ENCODE measurements at places on chromosomes 5 and 9.

DNA sequence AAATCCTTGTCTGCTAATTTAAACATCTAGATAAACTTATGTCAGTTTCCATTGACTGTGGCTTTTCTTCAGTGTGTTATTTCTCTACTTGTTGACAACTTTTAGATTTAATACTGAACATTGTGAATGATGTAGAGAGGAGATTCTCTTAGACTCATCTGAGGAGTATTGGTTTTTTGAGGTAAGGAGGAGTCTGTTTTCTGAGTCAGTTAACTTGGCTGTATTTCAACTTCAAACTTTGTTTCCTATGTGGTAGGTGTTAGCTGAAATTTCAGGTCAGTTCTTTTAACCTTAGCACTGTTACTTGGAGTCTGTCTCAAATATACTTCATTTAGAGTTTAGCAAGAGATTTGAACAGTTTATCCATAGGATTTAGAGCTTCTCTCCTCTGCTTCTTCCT is 67.9 kb downstream of the XRCC4 start:
- DNase-seq: no peak

DNA sequence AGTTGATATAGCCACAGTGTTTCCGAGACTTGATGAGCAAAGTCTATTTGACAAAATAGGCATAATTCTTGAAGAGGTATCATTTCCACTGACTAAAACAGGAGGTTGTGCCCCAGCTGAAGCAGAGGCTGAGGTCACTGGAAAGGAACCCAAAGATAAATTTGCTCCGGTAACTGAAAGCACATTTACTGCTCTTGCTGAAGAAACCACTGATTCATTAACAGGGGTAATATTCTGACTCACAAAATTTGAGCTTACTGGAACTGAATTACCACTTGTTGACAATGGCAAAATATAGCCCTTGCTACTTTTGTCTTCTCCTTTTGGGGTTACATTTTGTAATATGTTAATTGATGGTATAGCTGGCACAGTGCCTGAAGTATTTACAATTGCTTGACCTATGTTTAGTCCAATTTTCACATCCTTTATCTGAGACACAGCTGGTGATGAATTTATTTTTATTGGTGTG is 30.2 kb downstream of the MLANA start:
- no peak for DNase-seq

GRCh38 chr5:51378448-51379330 is 4.6 kb upstream of the ISL1 start:
- no peak for DNase-seq

DNA sequence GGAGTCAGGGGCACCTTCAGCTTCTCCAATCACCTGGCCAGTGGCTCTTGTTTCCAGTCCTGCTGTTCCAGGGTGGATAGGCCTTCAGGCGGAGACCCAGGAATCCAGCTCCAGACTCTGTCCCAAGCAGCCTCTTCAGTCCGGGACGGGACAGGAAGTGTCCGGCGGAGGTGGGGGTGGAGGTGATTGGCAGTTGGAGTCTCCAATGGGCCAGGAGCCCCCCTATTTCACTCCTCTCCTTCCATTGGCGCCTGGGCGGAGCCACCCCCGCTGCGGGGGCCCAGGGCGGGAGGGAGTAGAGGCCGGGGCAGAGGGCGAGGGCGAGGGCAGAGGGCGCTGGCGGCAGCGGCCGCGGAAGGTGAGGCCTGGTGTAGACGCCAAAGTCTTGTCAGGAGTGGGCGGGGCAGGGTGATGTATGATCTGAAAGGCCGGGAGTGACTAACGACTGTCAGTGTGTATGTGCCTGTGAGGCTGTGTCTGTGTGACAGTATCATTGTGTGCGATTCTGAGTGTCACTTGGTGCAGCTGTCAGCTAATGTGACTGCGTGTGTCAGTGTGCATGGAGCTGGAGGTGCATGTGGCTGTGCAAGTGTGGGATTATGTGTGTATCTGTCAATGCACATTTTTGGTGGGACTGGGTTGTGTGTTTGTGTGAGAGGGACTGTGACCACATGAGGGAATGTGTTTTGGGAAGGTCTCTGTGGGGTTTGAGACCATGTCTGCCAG is at the start of gene IL11RA:
Gene IL11RA (plus strand): TSS at position 310 of the 726 bp plus-strand sequence. CDS start 3,033 bp downstream, outside the sequence.
- no peak for DNase-seq

GRCh38 chr5:109981979-109982378 is 292.3 kb downstream of the MAN2A1 start:
- no peak for DNase-seq

GRCh38 chr5:38776149-38776896 is 69.5 kb upstream of the OSMR start:
- DNase-seq: no peak

GRCh38 chr9:129879103-129879699 is 43.9 kb downstream of the USP20 start:
- no peak for DNase-seq

GRCh38 chr5:109533751-109534272 is 124.0 kb upstream of the PJA2 start:
- no peak for DNase-seq

DNA sequence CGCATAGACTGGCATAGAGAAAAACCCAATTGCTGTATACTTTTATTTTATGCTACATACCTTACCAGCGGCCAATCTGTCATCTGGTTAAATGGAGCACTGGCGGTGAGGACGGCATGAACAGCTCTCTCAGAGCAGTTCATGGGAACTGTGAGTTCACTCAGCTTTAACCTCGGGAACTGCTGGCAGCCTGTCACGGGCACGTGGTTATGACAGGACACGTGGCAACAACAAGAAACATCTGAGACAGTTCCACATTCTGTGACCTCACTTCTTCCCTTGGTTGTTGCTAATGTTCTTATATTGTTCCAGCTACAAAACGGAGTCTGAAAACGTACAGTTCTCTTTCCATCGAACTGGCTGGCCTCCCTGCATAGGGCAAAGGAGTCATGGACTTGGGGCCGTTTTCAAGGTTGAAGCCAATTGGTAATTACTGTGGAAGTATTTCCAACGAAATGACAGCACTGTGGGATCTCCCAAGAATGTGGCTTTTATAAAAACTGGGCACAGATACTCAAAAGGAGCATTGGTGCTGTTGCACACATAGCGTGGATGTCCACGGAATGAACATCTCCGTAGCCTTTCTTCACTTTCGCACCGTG is 246.3 kb upstream of the DAP start:
- DNase-seq: no peak

- DNase-seq: no peak
Measured at GRCh38 chr5:95615164-95615467, 4.8 kb upstream of the GPR150 start.

DNA sequence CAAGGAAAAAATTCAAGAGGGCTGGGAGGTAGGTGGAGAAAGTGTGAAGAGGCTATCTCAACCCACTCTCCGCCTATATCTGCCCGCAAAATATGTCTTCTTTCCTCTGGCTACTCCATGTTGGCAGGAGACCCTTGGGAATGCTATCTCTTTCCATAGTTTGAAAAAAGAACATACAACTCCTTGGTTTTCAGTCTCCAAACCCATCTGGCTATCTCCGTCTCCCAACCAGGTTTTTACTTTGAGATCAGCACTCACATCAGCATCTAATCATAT is 109.9 kb upstream of the IFNE start:
- no peak for DNase-seq

DNA sequence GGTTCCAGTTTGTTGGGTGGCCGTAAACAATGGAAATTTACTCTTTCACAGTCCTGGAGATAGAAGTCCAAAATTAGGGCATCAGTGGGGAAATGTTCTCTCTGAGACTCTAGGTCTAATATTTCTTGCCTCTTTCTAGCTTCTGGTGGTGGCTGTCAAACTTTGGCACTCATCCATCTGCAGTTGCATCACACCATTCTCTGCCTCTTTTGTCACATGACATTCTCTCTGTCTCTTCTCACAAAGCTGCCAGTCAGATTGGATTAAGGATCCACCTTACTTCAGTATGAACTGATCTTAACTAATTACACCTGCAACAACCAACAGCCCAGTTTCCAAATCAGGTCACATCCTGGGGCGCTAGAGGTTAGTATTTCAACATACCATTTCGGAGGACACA is 222.9 kb upstream of the FTMT start:
- no peak for DNase-seq

GRCh38 chr9:110777196-110777875 is 108.7 kb downstream of the MUSK start:
- DNase-seq: no peak

DNA sequence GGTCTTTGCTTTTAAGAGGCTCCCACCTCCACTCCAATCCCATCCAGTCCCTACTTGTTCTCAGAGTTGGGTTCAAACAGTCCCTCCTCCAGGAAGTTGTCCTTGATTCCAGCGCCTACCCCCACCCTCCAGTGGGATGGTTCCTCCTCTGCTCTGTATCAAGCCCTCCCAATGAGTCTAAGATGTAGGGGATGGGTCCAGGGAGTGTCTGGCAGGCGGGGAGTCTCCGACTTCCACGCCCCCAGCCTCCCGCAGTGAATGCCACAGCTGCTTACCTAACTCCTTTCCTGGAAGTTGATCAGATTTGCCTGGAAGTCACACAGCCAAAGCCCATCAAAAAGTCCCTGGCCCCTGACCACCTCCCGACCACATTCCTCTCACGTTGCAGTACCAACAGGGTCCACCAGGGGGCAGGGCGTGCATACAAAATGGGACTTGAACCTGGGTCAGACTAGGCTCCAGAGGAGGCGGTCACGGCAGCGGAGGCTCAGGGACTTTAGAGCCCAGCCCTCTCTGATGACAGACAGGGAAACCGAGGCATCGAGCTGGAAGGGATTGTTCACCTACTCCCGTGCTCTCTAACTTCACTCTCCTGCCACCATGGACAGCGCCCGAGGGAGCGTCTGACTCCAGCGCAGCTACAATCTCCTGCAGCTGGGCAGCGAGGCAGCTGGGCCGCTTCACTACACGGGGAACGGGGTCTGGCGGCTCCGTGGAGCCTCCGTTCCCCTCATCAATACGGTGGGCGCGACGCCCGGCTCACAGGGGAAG is 25.0 kb upstream of the TDRD7 start:
- DNase-seq: peak; percentile 58

DNA sequence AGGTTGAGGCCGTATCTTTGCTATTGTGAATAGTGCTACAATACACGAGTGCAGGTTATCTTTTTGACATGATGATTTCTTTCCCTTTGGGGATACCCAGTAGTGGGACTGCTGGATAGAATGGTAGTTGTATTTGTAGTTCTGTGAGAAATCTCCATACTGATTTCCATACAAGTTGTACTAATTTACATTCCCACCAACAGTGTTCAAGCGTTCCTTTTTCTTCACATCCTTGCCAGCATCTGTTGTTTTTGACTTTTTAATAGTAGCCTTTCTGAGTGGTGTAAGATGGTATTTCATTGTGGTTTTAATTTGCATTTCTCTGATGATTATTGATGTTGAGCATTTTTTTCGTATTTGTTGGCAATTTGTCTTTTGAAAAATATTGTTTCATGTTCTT is 41.4 kb downstream of the CNOT6 start:
- no peak for DNase-seq

DNA sequence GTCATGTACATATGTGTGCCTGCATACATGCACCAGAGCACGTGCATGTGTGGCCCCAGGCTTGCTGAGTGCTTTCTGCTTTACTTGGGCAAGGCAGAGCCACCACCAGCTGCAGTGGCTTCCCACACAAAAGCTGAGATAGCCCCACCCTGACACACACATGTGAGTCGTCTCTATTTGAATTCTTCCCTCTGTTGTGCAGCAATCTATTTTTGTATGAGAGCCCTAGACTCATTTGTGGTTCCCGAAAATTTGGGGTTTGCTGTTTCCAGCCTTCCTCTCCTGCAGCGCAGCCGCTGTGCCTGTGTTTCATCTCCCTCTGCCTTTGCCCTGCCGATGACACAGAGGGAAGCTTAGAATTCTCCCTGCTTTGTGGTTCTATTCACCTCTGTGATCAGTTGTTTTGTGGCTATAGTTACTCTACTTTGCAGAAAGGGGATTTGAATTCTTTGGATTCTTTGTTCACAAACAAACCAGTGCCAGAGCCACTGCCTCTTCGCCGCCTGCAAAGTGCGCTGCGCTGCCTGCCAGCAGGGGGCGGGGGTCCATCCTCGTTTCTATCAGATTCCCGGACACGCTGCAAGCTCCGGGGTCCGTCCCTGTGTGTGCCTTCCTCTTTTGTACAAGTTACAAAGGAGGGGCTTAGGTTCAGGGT is 95.8 kb upstream of the DAP start:
- DNase-seq: no peak

GRCh38 chr9:94504358-94504757 is 50.5 kb upstream of the PCAT7 start:
- DNase-seq: no peak

GRCh38 chr9:17627641-17628040 is 48.8 kb downstream of the SH3GL2 start:
- DNase-seq: no peak

- no peak for DNase-seq
Measured at GRCh38 chr5:83118976-83119375, 41.6 kb downstream of the XRCC4 start.

GRCh38 chr5:26023361-26023760 is 1015.0 kb downstream of the CDH9 start:
- no peak for DNase-seq

GRCh38 chr9:106934442-106935238 is 71.7 kb downstream of the ZNF462 start:
- no peak for DNase-seq

Measured in effector CD4-positive, alpha-beta T cell (primary cell).